ENCODE measurements at places on chromosomes 13 and 19.
A peak's percentile ranks its signal among the peaks of the same experiment; 100 is the strongest.

DNA sequence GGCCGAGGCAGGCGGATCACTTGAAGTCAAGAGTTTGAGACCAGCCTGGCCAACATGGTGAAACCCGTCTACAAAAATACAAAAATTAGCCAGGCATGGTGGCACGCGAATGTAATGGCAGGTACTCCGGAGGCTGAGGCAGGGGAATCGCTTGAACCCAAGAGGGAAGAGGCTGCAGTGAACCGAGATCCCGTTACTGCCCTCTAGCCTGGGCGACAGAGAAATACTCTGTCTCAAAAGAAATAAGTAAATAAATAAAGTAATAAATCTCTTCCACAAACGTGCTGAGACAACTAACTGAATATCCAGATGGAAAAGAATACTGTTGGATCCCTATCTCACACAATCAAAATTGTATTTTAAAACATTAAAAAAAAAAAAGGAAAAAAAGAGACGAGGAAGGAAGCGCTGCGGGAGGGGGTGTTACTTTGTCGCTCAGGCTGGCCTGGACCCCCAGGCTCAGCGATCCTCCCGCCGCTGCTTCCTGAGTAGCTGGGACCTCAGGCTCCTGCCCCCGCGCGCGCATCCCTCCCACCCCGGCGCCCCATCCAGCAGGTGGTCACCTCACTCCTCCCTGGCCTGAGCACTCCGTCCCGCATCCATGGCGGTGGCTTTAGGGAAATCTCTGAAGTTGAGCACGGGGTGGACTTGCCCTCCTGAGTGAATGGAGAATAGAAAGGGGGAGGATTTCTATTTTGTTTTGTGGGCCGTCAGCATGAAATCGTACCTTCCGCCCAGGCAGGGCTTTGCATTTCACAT lies 628 bp upstream of the ZNF813 start:
- no peak for DNase-seq

DNA sequence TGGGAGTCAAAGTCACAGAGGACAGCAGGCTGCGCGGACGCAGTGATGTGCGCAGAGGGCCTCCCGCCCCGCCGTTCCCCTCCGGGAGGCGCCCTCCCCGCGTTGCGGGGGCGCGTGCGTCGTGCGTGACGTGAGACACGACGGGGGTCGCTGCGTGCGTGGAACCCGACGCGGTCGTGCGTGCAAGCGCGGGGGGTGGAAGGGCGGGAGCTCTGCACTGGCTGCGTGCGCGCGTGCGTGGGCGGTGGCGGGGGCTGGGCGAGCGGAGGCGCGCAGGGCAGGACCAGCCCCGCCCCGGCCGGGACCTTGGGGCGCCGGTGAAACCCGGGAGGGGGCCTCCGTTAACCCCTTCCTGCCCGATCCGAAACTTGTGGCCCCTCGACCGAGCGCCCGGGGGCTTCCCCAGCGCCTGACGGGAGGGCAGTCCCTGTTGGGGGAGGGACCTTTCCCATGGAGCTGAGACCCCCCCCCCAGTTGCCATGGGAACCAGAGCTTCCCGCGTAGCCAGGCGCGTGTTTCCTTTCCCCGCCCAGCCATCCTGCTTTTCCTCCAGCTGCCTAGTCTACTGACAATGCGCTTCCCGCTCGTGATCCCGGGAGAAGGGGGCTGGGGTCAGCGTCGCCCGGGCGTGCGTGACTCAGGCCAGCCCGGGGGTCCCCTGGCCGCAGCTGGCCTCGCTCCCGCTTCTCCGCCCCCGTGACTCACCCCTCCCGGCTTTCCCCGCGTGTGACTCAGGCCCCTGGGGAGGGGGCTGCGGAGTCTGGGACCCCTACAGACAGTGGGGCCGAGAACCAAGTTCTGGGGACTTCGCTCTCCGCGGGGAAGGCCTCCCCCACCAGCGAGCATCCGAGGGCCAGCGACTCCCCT lies 7.3 kb upstream of the HOOK2 start:
- DNase-seq, result peak; percentile 93

GRCh38 chr19:14072535-14073260 lies at the start of gene MISP3:
Gene MISP3, plus strand, starts transcription at chr19:14072786. Its CDS starts 524 bp downstream, at chr19:14073310.
- DNase-seq, result no peak

DNA sequence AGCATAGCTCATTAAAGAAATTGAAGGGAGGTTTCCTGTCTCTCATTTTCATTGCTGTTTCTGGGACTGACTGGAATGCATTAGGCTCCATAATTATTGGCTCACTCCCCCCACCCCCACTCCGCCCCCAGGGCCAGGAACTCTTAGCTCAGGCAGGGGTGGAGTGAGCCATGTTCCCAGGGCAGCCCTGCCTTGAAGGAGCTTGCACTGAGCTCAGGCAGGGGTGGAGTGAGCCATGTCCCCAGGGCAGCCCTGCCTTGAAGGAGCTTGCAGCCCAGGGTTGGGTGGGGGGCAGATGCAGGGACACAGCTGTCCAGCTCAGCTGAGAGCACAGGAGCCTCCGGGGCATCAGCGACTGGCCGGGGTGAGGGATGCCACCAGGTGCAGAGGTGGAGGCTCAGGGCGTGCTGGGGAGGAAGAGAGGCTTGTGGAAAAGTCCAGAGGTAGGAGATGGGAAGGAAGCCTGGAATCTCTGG lies 39.1 kb upstream of the TFDP1 start:
- DNase-seq, result no peak

DNA sequence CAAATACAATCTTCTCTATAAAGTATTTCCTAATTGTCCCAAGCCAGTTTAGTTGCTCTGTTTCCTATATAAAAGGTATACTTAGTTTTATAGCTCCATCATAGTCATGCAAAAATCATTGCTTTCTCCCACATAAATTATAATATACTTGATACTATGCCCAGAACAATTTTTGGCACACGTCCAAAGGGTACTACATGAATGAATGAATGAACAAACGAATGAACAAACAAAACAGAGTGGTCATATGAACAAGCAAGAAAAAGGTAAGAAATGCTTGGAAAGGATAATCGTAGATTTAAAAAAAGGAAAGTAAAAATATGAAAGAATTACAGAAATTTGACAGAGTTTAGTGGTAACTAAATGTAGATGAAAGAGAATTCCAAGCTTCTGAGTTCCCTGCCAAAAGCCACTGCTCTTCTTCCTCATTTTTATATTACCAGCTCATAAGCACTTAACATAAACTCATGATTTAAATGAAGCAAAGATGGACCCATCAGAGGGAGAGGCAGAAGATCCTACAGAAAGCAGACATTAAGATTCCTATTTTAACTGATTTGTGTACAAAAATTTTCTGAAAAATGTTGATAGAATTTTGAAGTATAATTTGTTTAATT lies 123.2 kb downstream of the ENOX1 start:
- no peak for DNase-seq

GRCh38 chr13:21347753-21348318 lies 111.3 kb downstream of the ZDHHC20 start:
- DNase-seq, result no peak

GRCh38 chr19:50181121-50181520 lies 18.0 kb upstream of the IZUMO2 start:
- no peak for DNase-seq

DNA sequence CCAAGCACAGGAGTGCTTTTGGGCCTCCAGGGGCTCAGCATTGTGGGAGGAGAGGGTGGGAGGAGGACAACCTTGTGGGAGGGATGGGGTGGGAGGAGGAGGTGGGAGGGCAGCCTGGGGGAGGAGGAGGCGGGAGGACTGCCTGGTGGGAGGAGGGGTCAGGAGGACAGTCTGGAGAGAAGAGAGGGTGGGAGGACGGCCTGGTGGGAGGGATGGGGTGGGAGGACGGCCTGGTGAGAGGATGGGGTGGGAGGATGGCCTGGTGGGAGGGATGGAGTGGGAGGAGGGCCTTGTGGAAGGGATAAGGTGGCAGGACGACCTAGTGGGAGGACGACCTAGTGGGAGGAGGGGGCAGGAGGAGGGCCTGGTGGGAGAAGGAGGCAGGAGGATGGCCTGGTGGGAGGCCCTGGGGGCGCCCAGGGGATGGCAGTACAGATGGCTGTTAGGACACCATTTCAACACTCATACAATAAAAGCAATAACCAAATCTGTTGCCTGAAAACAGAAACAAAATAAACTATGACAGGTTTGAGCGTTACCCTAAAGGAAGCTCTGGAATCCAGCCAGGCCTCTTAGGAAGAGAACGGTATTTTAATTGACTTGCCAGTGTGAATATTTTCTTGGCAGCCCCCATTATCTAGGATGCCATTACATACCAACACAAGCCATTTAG lies 63.7 kb downstream of the CRYL1 start:
- DNase-seq, result no peak

Data from CD4-positive, alpha-beta T cell treated with Interleukin-6 at 100 ng/mL for 8 hours (primary cell).